Stimulated activated CD8-positive, alpha-beta memory T cell treated with anti-CD3 and anti-CD28 coated beads, Interleukin-4, amount 100 ng/mL, for 1 hour (primary cell): ENCODE measurements at places on chromosomes 5 and 9.

DNA sequence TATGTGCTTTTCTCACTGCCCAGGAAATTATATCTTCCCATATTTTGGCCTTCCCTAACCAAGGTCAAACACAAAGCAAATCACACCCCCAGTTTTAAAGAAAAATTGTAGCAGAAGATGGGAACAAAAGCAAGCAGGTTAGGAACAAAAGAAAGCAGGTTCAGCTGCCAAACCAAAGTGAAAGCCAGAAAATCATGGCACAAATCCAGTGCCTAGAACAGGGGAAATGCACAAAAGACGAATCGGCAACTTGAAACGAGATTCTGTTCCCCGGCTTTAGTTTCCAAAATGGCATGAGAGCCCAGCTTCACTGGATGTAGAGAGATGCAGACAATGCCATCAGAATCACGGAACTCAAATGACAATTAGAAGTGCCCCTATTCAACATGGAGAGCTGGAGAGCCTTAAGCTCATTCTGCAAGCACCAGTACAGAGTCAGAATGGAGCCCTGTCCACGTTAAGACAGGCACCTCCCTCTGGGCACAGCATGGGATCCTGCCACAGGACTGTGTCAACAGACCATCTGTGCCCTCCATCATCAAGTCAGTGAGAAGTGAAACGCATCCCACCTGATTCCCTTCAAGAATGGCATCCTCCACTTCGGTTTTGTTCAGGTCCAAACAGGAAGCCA lies 13.8 kb downstream of the DNAH5 start:
- no peak for DNase-seq

DNA sequence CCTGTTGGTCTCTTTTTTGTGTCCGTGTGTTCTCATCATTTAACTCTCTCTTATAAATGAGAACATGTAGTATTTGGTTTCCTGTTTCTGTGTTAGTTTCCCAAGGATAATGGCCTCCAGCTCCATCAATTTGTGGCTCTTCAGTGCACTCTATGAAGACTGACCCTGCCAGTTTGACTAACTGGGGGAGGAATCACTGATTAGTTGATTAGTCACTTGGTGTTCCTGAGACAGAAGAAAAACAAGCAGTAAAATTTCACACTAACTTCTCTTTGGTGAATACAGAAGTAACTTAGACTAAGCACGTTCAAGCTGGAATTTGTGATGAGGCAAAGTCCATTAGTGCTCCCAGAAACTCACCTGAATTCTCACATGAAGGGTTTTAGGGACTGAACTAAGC lies 495.8 kb upstream of the RORB start:
- no peak for DNase-seq

DNA sequence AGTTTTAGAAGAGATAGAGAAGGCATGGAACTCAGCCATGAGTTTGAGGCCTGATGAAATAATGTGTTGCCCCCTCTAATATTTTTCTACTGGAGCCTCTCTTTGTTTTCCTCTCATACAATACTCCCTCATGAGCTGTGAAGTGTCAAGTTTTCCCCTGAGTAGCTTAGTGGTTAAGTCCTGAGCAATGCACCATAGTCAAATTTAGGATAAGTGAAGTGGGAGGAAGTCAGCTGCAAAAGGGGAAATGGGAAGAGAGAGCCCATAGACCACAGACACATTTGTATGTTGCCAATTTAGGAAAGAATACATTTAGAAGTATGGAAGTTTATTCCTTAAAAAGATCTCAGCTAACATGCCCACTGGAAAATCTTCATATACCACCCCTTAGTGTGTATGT lies 171.5 kb upstream of the NREP start:
- DNase-seq, result no peak

GRCh38 chr5:72586788-72587530 lies 79.7 kb upstream of the ZNF366 start:
- DNase-seq, result no peak

DNA sequence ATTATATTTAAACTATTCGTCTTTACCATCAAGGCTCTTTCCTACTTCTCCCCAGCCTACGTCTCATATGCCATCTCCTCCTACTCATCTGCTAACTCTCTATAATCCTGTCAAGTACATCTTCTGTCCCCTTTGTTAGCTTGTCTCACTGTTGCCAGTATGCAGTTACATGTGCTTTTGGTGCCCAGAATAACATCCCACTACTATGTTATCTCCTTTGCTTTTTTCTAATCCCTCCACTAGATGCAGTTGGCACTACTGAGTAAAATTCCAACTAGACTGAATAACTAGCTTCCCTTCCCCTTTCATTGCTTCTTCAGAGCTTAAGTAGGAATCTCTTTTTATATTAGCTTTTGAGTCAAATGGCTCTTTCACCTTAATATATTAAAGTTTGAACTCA lies 3.0 kb upstream of the ARRDC3 start:
- DNase-seq, result no peak

- no peak for DNase-seq
Observed at GRCh38 chr5:35384658-35385057, 154.4 kb upstream of the PRLR start.

DNA sequence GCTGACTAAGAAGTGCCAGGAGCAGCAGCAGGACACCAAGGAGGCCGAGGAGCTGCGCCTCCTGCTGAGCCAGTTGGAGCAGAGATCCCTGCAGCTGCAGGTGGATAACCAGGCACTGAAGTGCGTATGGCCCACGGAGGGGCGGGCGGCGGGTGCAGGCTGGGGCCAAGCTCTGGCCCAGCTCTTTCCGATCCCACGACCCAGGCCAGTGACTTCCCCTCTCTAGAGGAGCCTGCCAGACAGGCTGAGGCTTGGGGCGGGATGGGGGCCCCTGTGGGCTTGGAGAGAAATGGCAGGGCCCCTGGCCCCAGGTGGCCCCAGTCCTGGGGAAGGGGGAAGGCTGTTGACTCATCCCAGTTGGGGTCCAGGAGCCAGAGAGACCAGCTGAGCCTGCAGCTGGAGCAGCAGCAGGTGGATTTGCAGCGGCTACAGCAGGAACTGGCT lies 3.6 kb downstream of the PTRH1 start:
- DNase-seq, result no peak

GRCh38 chr9:37325778-37326177 lies 96.7 kb upstream of the GRHPR start:
- no peak for DNase-seq
